ENCODE measurements at places on chromosomes 1 and 21.

DNA sequence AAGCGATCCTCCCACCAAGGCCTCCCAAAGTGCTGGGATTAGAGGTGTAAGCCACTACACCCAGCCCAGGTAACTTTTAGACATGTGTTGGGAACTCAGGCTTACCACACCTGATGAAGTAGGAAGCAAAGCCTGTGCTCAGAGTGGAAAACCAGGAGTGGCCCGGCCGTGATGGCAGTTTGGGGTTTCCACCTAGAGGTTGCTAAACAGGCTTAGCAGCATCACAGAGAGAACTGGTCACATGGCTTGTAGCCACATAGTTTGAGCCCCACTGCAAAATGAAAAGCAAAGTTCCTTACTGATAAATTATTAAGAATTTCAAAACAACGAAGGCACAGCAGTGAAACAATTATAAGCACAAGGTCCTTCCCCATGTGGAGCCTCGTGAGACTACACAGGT is 142.6 kb upstream of the CXADR start:
- DNase-seq: no peak

DNA sequence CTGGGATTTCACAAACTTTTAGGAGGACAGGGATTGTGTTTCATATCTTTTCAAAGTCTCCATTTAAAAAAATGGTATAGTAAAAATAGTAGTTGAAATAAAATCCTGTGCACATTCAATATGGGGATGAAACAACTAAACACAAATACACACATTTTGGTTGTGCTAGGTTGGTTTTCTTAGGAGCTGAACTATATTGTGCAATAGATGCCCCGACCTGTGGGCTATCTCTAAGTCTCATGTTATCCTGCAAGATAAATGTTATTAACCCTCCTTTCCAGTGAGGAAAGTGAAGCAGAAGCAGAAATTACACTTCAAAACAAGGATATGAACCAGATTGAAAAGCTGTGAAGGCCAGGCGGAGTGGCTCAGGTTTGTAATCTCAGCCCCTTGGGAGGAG is 1.3 kb upstream of the PLD5 start:
- DNase-seq: no peak

DNA sequence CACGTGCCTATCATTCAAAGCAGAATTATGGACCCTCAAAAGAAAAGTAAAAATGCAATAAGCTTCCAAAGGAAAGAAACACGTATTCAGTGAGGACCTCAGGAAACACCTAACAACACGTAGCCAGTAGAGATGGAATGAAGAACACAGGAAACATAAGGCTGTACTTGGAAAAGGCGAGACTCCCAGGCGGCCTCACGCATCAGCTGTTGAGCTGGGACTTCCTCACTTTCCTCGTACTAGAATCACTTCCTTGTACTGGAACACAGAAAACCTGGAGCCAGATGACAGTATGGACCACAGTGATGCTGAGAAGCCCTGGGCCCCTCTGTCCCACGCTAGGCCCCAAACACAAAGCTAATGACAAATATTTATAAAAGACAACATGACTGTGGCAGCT is 94.4 kb upstream of the BACE2 start:
- no peak for DNase-seq

GRCh38 chr1:54645806-54646676 is 4.5 kb downstream of the MROH7 start:
- DNase-seq: no peak

DNA sequence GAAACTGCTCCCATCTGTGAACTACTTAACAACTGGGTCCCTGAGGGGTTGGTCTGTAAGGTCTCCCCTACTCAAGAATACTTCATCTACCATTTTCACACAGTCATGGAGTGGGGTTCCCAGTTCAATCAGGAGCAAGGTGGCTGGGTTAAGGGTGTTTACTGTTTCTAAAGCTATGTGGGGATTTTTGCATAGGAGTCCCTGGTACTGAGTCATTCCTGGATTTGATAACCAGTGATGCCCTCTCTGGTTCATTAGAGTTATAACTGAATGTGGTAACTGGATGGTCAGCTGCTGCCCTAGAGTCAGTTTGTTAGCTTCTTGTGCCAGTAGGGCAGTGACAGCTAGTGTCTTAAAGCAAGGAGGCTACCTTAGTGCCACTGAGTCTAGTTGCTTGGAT is 29.4 kb upstream of the KCNJ15 start:
- no peak for DNase-seq

DNA sequence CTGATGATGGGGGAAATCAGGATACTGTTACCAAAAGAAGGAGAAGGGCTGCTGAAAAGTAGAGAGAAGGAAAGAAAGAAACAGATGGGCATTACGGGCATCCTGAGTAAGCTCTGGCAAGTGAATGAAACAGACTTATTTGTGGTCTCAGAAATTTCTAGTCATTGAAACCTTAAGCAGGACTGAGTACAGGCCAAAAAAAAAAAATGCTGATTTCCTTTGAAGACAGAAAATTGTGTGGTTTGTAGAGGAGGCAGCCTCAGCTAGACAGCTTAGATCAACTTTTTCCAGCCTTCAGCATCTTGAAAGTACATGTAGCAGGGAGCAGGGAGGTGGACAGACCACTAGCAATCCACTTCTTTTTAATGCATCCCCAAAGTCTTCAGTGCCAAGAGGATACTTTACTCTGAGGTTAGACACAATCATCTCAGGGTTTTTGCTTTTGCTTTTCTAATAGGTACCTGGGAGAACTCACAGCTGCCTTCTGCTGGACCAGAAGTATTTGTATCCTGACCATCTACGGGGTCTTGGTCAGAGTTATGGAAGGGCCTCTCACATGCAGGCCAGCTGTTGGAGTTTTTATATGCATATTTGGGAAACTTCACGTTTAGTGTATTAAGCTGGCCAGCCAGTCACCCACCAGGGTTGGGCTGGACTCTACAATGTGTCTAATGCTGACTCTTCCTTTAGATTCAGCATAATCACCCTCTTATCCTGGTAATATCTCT is 10.6 kb upstream of the CAPZB start:
- no peak for DNase-seq

GRCh38 chr1:12380326-12381249 is 150.8 kb downstream of the VPS13D start:
- DNase-seq: no peak

GRCh38 chr1:46114925-46115603 is 17.4 kb downstream of the PIK3R3 start:
- no peak for DNase-seq

DNA sequence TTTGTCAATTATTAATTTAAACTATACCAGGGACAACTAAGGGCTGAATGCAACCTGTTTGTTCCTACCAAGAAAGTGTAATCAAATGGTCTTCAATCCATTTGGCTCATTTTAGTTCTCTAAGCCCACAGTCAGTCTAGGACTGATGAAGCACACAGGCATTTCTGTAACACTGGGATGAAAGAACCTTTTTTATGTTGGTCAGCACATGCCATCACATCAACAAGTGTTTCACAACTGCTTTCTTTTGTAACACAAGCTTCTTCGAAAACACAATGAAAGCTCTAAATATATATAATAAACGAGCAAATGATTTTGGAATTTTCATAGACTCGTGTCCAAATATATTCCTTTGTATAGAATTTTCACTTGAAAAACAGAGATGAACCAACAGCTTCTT is 28.8 kb downstream of the HEATR1 start:
- no peak for DNase-seq

DNA sequence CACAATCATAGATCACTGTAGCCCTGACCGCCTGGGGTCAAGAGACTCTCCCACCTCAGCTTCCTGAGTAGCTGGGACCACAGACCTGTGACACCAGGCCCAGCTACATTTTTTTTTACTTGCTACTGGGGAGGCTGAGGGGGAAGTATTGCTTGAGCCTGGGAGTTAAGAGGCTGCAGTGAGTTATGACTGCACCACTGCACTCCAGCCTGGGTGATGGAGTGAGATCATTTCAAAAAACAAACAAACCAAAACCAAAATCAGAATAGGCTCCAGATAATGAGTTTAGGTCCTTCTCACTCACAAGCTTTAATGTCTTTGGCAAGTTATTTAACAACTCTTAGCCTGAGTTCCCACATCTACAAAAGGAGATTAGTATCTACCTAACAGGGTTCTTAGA is 22.8 kb downstream of the WDR26 start:
- DNase-seq: no peak

- DNase-seq: no peak
Observed at GRCh38 chr1:214318956-214319736, 38.2 kb downstream of the SMYD2 start.

GRCh38 chr1:187692799-187693198 is 864.0 kb downstream of the PLA2G4A start:
- DNase-seq: no peak

Data from HEK293T (cell line).